MV-4-11 (cell line): ENCODE measurements at places on chromosomes 2 and 18.
A peak's percentile ranks its signal among the peaks of the same experiment; 100 is the strongest.

DNA sequence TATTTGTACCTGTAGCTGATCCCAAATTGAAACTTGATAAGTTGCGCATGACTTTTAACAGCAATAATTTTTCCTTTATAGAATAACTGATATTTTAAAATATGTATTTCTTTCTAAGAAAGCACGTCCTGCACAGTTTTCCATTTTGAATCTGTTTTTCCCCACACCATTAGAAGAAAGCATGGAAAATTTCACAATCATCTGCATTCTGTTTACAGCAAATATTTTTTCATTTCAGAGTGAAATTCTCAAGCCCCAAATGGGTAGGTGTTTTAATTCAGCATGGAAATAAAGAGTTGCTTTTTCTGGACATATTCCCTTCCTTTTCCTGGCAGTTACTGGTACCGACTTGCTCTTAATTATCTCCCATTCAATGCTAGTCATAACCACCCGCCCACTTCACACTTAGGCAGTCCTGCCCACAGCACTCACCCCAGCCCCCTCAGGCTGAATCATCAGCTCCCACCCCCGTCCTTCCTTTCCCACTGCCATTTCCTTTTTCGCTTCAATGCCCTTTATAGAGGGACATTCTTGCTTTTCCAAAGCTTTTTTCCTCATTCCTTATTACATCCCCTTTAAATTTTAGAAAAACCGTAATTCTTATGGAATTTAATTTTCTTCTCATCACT lies 89.2 kb upstream of the GLS start:
- DNase-seq = peak; percentile 9

DNA sequence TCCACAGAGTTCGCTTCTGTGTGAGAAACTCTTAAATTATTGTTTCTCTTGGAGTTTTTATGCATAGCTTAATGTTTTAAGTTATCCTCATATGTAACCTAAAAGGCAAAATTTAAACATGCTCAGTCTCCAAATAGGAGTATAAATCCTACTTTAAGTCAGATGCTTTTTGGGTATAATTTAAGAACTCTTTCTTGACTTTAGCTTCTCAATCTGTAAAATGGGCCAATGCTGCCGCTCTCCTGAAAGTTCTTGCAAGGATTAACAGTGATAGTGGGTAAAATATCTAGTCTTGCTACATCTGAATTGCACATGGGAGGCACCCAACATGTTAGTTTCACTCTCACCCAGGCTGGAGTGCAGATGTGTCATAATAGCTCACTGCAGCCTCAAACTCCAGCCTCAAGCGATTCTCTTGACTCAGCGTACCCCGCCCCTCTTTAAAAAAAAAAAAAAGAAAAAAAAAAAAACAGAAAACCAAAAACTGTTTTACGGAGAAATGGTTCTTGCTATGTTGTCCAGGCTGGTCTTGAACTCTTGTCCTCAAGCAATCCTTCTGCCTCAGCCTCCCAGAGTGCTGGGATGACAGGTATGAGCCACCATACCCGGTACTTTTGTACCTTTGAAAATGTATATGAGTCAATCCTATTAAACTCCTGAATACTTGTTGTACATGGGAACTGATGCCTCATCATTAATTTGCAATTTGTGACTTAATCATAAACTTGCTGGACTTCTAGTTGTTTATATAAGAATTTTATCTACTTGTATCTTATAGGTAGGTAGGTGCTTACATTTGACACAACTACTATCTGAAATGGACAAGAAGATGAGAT lies 1.8 kb downstream of the FBXO48 start:
- DNase-seq = peak; percentile 62

- no peak for DNase-seq
Observed at GRCh38 chr2:189548666-189549448, 31.7 kb downstream of the SLC40A1 start.

DNA sequence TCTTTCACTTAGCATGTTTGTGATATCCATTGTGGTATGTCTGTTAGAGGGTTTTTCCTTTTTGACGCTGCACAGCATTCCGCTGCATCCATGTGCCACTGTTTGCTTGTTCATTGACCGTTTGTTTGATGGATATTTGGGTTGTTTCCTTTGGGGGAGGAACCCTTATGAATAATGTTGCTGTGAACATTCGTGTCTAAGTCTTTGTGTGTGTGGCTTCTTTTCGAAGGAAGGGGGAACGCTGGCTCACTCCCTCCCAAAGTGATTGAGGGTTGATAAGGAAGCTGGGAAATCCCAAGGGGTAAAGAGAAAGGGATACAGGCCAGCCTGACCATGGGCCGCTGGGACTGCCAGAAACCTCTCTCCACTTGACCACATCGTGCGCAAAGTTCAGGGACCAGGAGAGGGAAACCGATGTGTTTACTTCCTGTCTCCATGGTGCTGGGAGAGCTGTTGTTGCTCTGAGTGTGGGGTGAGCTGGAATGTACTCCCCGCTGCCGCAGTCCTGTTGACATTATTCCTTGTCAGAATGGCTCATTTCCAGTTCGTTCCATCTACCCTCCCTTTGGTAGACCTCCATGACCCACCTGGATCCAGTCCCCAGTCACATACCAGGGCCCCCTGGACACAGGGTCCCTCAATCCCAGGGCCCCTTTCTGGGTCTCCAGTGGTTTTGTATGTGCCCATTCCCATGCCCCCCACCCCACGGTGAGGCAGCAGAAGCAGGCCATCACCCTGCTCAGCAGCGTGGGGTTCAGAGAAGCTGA lies 39.6 kb downstream of the HS1BP3 start:
- no peak for DNase-seq

GRCh38 chr18:51711298-51711889 lies 513.9 kb upstream of the MEX3C start:
- no peak for DNase-seq

DNA sequence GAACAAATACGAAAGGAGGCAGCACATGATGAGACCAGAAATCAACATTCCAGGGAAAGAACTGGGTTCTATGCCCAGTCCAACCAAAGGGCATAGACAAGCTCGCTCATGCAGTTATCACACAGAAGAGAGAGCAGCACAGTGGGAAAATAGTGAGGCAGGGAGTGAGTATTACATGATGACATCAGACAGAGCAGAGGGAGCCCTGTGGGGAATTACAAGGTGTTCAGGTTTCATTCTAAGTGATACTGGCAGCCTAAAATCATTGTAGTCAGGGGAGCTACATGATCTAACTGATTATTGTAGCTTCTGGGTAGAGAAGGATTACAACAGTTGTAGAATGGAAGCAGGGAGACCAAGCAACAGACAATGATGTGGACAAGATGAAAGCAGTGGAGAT lies 658.5 kb downstream of the ARHGAP15 start:
- DNase-seq = no peak

- DNase-seq = no peak
Observed at GRCh38 chr2:156339110-156339847, 6.8 kb upstream of the NR4A2 start.

DNA sequence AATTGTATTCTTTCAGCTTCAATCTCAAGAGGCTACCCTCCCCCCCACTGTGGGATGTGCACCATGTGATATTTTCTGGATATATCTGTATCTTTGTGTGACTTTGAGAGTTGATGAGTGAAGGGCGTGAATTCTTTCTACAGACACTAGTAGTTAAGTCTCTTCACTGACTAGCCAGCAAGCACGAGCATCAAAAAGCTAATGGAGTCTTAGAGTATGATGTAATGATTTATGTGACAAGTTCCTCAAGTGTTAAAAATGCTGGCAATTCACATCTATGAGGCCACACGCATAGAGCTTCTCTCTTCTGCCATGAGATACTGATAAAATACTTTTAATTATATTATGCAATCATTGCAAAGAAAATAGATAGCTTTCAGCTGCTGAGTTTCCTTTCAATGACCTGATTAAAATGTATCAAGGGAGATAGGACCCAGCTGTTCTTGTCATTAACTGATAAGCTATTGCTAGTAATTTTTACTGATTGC lies 304.8 kb downstream of the TRIB2 start:
- DNase-seq = no peak

GRCh38 chr2:191295088-191295487 lies 49.9 kb downstream of the MYO1B start:
- DNase-seq = no peak

- no peak for DNase-seq
Observed at GRCh38 chr2:240794178-240794721, 25.8 kb downstream of the KIF1A start.

GRCh38 chr18:38454764-38455469 lies 889.3 kb upstream of the CELF4 start:
- no peak for DNase-seq

DNA sequence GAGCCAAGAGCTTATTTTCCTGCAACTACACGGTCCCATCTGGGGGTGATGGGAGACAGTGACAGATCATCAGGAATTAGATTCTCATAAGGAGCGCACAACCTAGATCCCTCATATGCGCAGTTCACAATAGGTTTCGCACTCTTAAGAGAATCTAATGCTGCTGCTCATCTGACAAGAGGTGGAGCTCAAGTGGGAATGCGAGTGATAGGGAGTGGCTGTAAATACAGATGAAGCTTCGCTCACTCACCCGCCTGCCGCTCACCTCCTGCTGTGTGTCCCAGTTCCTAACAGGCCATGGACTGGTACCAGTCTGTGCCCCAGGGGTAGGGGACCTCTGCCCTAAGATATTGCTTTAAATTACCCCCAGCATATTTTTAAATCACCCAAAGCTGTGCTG lies 10.8 kb downstream of the LRRFIP1 start:
- DNase-seq = no peak

DNA sequence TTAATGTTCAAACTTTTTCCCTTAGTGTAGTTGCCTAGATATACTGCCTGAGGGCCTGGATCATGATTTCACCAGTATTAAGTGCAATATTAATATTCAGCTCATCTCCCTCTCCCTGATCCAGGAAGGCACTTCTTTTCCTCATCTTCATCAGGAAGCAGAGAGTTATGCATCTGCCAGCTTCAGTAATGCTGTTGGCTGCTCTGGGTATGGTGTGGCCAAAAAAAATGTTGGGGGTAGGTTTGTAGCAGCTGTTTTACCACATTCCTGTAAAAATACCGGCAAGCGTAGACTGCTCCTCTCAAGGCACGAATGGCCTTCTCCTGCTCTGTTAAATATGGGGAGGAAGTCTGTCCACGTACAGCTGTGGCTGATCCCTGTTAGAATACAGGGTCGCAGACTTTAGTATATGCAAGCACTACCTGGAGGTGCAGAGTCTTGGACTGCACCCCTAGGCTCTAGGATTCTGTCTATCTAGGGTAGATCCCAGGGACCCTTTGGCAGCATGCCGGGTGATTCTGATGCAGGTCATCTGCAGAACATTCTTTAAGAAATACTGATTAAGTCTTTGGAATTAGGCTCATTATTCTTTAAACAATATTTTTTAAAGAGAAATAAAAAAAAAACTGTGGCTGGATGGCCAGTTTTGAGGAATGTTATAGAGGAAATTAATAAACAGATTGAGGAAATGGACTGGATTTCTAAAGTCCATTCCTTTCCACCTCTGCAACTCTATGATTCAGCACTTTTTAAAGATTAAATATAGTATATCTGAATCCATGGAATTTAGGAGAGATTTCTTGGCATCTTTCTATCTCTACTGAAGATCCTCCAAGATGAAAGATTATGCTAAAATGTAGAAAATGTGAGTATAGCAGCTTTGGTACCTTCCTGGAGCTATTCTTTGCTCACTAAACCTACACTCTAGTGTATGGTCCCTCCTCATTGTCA lies 21.0 kb upstream of the GLS start:
- DNase-seq = no peak

DNA sequence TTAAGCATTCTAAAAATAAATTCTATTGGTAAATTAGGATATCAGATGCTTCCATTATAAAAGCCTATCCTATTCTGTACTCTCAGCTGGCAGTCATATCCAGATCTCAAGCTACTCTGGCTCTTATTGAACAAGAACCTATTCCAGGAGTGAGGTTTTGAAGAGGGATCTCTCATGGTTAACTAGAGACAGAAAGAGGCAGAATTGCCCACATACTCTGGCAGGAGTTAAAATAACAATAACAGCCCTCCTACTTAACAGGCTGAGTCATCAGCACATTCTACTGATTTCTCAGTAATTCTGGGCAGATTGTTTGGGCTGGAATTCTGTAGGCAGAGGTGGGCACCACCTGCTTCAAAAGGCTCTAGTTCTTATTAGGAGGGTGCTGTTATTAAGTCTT lies 142.0 kb upstream of the UNC80 start:
- DNase-seq = no peak

GRCh38 chr2:177772529-177772928 lies 300.0 kb downstream of the PDE11A start:
- DNase-seq = peak; percentile 48

DNA sequence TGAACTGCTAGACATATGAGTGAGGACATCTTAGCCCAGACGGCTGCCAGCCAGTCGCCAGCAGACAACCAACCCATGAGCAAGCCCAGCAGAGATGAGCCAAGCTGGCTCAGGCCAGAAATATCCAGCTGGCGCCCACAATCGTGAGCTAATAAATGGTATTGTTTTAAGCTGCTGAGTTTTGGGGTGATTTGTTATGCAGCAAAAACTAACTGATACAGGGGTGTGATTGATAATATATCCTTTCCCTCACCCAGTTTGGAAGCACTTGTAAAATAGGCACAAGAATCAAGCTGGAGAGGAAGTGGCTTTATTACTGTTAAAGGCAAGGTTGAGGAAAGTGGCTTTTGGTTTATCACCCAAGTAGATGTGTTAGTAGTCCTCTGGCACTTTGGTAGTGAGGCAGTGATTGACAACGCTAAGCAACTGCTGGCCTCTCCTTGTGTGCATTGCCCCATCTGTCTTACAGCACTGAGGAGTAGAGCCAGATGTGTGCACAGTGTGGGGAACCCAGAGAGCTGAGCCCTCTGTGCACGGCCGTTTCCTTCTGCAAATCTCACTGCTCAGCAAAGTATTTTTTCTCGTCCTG lies 110.1 kb downstream of the MYO1B start:
- no peak for DNase-seq

GRCh38 chr2:242041816-242042215 lies 172.3 kb downstream of the RTP5 start:
- no peak for DNase-seq

DNA sequence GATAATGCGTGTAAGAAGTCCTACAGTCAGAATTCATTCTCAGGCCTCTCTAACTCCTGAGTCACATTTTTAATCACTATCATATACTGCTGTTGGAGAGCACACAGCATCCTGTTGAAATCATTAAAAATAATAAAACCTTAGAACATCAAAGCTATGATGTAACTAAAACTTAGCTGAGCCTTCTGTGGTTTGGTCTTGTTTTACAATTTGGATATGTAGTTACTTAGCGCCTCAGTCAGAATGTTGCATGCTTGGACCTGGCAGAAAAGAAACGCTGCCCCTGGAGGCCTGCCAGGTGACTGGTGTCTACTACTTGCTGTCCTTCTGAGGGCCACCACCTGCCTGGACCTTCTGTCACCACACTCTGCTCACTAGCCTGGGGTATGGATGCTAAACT lies 261.1 kb upstream of the RASGRP3 start:
- no peak for DNase-seq

DNA sequence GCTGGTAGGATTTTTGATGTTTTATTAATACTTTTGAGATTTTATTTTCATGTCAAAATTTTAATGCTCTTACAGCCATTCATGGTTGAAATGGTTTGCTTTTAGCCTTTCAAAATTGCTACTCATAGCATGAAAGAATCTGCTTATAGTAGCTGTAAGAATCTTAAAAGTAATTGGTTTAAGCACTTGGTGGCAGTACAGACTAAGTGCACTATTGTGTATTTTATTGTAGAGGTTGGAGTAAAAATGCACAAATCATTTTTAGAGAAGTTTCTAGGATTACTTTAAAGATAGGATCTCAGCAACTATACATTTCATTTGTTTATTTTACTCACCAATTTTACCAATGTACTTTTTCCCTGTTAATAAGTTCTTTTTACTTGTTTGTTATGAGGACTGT lies 205.8 kb downstream of the SPAG16 start:
- no peak for DNase-seq
